ENCODE measurements at places on chromosomes 12 and 14.

DNA sequence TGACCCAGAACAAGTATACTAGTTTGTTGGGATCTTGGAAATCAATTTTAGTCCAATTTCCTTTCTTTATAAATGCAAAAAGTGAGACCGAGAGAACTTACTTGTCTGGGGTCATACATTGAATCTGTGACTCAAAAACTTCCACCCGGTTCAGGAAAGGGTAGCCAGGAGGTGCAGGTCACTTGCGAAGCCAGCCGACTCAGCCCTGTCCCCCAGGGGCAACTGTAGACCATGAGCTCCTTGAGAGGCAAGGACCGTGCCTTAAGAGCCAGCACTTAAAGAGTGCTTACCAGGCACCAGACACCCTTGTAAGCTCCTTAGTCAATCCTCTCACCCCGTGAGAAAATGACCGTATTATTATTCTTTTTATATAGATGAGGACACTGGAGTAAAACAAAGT lies 505 bp upstream of the BCDIN3D start:
- DNase-seq = no peak

DNA sequence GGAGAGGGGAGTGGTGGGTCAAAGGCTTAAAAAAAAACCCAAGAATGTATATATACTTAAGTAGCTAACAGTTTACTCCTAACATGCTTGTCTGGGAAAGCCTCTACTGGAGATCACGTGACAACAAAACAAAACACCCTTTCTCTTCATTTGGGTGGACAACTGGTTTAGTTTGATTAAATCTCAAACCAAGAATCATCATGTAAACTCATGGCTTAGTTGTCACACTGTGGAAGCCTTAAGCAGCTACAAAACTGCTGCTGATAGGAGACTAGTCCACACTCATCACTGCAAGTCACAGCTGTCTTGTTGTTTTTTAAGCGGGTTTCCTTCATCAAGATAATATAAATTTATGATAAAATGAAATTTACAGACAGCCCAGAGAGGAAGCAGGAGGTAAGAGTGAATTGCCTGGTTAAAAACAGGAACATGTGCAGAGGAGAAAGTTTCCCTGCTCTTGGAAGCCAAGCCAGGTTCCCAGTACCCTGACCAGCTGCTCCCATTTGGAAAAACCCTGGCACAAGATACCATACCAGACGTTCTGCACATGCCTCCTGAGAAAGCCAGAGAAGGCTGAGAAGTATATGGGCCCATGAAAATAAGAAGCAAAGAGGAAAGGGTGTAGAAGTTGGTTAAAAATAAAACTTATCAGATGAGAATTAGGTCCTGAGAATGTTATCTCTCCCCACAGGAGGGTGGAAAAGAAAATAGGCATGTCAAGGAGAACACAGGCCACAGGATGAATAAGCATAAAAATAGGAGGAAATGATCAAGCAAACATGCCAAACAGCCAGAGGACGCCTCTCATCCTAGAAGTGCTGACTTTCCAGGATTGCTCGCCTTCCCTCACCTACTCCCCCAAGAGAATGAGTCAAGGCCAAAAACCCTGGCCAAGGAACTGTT lies 34.0 kb downstream of the EGLN3 start:
- DNase-seq = no peak

DNA sequence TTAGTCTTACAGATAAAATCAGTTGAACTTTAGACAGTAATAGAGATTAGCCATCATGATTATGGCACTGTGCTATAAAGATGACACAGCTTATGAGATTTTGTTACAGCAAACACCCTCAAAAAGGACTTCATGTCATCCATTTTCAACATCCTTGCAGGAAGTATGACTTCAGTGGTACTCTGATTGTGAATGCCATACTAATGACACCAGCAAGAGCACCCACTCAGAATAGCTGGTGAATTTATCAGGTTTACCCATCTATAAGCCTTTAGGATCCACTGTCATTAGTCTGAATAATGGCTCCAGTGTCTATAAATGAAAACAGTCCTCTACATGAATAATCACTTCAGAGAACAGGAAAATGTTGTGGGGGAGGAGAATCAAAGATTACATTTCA lies 615.2 kb downstream of the RPS29 start:
- no peak for DNase-seq

- DNase-seq = no peak
These were observed 137.6 kb upstream of the AEBP2 start for GRCh38 chr12:19301688-19302087.

DNA sequence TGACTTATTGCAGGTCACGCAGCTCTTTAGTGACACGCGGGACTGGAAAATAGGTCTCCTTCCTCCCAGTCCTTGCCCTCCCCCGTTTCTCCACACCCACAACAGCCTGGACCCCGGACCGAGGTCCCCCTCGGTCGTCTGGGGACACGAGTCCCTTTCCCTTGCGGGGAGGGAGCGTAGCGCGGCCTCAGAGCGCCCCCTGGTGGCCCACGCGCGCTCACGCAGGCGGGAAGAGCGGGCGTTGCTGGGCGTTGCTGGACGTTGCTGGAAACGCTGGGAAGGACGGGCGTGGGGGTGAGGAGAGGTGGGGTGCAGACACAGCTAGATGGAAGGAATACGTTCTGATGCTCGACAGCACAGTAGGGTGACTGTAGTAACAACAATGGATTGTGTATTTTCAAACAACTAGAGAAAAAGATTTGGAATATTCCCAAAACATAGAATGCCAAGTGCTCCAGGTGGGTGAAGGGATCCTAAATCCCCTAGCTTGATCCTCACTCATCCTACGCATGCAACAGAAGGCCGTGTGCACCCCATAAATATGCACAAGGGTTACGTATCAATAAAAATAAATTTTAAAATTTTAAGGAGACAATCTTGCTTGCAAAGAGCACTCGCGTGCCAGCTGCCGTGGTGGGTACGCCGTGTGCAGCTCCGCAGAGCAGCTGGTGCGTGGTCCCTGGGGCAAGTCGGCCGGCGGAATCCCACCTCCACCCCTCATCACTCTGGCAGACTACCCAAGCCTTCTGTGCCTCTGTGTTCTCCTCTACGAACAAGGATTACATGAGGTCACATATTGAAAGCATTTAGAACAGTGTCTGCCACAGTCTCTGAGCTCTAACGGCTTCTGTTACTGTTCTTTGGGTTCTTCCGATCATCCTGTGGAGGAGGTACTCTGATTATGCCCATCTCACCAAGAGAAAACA lies 87.4 kb downstream of the B4GALNT3 start:
- peak; percentile 67 for DNase-seq

DNA sequence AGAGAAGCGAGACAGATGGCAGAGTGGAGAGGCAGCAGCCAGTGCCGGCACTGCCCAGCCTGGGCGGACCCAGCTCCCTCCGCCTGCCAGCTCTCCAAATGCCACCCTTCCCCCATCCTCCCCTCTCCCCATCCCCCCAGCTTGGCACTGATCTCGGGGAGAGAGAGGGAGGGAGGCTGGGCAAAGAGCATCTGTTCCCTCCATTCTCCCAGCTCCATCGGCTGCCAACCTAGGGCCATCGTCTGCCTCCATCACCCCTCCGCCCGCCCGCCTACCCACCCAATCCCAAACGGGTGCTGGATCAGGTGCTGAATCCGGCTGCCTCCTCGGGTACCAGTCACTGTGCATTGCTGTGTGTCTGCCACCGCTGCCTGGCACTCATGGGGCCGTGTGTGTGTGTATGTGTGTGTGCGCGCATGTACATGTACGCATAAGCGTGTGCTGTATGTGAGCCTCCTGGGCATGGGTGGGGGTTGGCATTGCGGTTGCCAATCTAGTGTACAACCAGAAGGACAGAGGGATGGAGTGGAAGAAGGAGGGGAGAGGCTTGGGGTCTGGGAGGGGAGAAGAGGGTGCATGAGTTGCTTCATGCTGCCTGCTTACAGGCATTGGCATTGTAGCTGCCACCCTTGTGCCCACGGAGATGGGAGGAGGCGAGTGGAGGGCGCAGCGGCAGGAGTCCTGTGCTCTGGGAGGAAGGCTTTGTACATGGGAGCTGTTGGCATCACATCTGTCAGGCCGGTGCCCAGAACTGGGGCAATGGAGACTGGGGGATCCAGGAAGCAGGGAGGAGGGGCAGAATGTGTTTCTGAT lies 38.4 kb downstream of the ZFHX2 start:
- no peak for DNase-seq

- DNase-seq = no peak
These were observed 45.9 kb upstream of the MSRB3 start for GRCh38 chr12:65232476-65233077.

- peak; percentile 52 for DNase-seq
These were observed 18.3 kb upstream of the PLEKHH1 start for GRCh38 chr14:67514650-67515385.

DNA sequence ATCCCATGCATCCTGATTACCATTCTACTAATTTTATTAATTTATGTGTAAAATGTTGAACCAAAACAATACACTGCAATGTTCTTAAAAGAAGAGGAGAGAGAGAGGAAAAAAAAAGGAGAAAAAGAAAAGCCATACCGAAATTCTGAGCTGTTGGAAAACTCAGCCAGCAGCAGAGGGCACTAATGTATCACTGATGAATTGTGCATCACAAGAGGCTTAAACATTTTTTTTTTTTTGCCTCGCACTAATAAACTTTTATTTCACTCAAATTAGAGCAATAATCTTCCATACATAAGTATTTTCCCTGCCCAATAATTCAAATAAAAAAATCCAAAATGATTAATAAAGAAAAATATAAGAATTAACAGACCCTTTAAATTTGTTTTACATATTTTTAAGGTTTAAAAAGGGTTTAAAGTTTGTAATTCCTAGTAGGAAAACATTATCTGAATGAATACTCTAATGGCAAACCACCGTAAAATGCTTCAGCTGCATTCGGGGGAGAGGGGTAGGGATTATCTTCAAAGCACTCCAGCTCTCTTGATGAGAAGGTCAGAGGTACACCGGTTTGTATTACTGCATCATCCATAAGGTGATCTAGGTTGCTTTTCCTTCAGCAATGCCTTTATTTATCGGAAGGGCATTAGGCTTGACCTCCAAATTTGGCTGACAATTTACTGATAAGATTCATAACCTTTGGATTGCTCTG lies 41.9 kb downstream of the ATP23 start:
- no peak for DNase-seq

DNA sequence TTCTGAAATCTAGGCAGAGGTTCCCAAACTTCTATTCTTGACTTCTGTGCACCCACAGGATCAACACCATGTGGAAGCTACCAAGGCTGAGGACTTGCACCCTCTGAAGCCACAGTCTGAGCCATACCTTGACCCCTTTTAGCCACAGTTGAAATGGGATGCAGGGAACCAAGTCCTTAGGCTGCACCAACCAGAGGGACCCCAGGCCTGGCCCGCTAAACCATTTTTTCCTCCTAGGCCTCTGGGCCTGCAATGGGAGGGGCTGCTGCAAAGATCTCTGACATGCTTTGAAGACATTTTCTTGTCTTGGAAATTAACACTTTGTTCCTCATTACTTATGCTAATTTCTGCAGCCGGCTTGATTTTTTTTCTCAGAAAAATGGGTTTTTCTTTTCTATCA lies 133.9 kb upstream of the TSPAN8 start:
- no peak for DNase-seq

DNA sequence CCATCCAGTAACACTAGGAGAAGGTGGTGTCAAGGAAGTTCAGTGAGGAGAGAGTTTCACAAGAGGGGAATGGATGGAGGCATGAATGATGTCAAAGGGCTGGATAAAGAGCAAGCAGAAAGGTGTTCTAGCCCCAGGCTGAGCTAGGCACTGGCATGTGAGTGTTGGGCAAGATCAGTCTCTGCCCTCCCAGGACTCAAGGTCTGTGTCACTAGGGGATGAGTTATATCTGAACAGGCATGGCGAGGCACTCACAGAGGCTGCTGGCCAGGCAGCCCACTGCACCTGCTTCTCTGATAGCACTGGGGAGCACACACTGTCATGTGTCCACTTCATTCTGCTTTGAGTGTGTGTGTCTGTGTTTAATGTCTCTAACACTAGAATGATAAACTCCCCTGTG lies 903.8 kb downstream of the BCL11B start:
- no peak for DNase-seq

DNA sequence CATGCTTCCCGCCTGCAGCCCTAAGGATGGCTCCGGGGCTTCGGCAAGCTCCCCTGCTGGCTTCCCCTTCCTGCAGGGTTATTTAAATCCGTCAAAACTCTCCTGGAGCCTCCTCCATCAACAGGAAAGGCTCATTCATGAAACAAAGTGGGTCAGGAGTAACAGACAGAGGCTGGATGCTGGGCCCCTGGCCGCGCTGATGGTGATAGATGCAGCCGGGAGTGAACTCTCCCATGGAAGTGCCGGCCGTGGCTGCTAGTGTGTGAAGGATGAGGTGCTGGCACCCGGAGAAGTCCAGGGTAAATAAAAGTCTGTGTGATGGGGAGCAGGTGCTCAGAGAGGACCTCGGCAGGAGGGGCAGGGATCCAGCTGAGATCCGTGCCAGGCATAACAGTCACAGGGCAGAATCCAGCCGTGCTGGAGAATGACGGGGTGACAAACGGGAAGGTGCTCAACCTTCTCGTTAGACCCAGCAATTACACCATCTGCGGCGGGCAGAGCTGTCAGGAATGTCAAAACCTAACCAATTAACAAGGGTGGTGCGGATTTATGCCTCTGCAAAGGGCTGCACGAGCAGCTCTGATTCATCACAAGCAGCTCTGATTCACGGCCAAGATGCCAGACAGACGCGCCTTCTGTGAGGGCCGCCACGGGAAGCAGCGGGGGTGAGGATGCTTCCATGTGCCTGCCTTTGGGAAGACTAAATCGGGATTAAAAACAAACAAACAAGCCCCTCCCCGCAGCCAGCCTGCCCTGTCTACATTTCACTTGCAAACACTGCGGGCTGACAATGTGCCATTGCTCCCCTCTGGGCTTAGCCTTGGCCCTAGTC lies 55.6 kb downstream of the SYNE3 start:
- DNase-seq = no peak

- DNase-seq = no peak
These were observed 51.0 kb downstream of the WDHD1 start for GRCh38 chr14:54975856-54976255.

GRCh38 chr12:3492793-3493042 lies 1.7 kb downstream of the PRMT8 start:
- no peak for DNase-seq

GRCh38 chr12:66269142-66269541 lies 33.2 kb upstream of the HELB start:
- DNase-seq = no peak

- no peak for DNase-seq
These were observed 86.7 kb downstream of the PRIMA1 start for GRCh38 chr14:93701562-93701961.

GRCh38 chr12:79547735-79548609 lies 142.8 kb downstream of the PAWR start:
- no peak for DNase-seq

- no peak for DNase-seq
These were observed 4.3 kb upstream of the MMP19 start for GRCh38 chr12:55847033-55847432.

DNA sequence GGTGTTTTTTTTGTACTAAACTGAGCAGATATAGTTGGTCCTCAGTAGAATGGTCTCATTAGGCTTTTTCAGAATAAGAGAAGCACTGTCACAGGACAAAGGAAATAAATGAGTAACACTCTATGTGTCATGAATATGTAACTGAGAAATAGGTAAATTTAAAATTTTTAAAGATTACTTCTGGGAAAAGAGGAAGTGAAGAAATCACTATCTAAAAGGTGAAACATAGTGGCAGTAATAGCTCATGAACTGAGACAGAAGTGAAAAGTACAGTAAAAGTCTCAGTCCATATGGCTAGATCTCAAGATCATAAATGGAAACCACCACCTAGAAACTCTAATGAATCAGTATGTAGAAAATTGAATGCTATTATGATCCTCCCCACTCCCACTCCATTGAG lies 89.3 kb upstream of the TTC7B start:
- DNase-seq = no peak
